M059J (cell line): ENCODE measurements at places on chromosomes 2 and 18. TPM values are rescaled to one million over a fixed set of nuclear protein-coding genes. Genes with fewer than 3 reads are reported as not detected.

GRCh38 chr2:172404824-172405223 lies 22.6 kb upstream of the ITGA6 start:
- peak; percentile 75 for DNase-seq

DNA sequence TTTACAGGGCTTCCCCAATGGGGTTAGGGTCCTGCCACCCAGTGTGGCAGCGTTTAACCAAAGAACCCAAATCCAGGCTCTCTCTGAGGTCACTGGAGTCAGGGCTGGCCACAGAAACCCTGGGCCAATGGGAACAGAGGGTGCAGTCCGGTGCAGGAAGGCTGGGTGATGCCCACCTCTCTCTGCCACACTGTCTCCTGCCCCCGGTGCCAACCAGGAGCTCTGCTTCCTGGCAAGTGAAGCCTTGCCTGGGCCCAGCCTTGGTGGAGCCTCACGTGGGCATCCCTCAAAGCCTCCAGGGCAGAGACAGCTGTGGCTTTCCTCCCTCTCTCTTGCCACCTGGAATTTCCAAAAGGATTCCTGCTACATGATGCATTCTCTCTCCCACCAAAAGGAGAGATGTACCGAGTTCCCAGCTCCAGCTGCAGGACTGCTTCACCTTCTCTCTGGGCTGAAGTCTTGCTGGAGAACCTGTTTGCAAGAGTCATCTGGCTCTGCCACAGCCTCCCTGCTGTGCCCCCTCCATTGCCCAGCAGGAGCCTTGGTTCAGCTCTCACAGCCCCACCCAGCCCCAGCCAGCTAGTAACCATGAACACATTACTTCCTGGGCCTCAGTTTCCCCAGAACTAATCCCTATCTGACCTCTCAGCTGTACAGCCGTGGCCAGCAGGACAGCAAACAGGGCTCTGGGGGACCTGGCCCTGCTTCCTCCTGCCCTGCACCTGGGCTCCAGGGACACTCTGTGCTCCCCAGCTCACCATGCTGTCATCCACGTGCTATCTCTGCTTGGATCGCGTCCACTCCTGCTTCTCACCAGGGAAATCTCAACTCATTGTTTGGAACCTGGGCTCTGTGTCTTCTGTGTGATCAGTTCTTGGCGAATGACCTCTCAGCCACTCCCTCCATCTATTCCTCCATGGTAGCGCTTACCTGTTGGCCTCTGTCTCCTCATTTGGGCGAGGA lies 43.4 kb downstream of the KCNF1 start:
- peak; percentile 71 for DNase-seq

The KYNU gene
- total RNA-seq = 11.3 and 14.5 TPM in 2 replicates

DNA sequence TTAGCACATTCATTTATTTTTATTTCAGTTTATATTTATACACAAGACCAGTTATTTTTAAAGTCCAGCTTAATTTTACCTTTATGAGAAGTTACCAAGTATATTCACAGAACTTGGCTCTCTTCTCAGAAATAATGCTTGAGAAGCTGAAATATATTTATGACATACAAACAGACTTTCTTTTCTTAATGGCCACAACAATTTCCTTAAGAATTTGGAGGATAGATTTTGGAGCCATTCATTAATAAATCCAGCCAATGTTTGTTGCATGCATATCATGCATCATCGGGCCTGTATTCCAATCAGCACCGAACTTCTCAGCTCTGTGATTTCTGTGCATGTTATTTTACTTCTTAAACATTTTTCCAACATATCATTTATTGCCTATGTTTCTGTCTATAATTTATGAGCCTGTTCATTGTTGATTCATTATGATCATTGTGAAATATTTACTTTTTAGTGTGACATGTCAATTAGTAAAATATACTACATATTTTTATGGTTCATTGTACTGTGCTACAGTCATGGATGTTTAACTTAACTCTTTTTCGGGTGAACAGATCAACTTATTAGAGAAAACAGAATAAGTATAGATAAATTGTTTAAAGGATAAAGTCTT lies 3.5 kb downstream of the GULP1 start:
- no peak for DNase-seq

DNA sequence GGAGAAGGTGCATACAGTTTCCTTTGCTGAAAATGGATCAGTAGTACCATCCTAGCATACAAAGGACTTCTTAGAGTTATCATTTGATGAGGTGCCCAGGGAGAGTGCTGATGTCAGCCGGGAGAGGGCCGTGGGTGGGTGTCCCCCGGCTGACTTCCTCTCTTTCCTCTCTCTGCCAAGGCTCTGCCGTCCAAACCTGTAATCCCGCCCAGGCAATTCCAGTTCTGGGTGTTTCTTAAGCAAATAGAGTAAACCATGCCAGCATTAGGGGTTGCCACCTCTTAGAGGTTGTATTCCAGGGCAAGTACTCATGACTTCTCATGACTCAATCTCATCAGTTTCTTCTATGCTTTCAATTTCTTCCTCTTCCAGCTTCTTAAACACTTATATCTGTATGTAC lies 117.2 kb downstream of the GATA6 start:
- peak; percentile 60 for DNase-seq

The GPC1 gene
- 12.6 and 26.9 TPM in 2 replicates for total RNA-seq

The FAM110C gene
- total RNA-seq = 0.15 TPM in 1 of 2 replicates, not detected in the other
